ENCODE measurements at places on chromosomes 7 and 10. TPM values are rescaled to one million over a fixed set of nuclear protein-coding genes. Genes with fewer than 3 reads are reported as not detected.

DNA sequence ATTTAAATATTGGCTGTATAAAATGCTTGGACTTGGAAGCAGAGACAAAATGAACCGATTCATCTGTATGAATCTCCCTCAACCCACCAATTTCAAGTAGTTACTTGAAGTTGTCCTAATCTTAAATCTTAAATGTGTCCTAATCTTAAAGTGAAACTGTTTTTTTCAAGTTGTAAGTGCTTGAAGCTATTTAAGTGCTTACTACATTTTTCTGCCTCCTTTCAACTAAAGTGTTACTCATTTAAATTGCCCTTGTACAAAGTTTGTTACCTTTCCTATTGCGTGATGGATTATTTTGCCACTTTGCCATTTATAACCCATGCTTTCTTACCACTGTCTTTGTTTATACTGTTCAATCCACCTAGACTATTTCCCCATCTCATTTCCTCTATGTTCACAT is 2.8 kb downstream of the BCAP29 start:
- no peak for DNase-seq

- no peak for DNase-seq
Measured at GRCh38 chr10:62960416-62960815, 144.2 kb upstream of the EGR2 start.

DNA sequence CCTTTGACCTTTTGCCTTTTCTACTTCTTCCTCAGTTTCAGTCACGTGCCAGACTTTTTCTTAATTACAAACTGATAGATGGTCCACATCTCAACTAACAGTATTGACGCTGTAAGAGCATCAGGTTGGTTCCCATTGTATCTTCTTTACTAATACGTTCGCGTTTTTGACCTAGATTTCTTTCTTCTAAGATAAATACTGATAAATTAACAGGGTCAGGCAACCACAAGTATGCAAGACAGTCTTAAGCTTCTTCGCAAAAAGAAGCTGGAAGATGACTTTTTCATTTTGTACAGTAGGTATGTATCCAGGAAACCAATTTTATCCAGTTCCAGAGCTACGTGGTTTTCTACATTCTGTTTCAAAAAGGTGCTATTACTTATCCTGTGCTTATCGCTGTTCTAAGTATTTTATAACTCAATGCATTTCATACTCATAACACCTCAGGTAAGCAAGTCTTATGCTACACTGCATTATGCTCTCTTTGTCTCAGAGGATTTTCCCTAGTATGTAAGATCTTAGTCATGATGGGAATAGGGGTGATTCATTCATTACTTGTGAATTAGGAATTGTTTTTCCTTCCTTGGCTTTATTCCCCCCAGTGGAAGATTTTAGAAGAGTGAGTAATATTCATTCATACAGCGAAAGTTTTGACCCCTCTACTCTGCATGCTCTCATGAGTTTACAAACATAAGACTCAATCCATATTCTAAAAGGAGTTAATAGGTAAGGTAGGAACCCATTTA is 955 bp downstream of the DUS4L start:
- DNase-seq: no peak

DNA sequence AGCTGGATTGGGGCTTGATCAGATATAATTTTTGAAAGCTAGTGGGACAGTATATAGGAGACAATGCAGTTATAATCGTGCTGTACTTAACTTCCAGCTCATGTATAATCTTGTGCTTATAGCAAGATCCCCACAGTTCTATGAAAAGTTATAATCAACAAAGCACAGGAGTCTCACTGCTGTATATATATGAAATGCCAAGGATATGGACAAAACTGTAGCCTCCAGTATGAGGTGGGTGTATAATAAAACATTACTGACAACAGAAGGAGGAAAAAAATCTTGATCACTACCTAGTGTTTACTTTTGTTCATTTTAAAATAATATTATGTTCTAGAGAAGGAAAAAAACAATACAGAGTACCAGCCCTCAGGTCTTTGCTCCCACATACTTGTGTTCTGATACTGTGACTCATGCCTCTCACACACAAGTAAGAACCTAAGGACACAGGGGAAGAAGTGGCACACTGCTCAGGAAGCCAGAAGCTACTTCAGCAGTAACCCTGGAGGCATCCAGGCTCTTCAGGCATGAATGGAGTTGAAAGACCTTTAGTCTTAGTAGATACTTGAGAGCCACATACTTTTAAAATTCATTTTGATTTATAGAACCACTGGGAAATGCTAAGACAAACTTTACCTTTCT is 265.7 kb upstream of the IMMP2L start:
- DNase-seq: no peak

GRCh38 chr7:77975672-77976480 is 177.3 kb downstream of the PHTF2 start:
- no peak for DNase-seq

The PFKP gene
- total RNA-seq: 54.9 TPM
